Liver (tissue), 10 donors: ENCODE measurements at places on chromosomes 7 and 10. TPM values are rescaled to one million over a fixed set of nuclear protein-coding genes. Genes with fewer than 3 reads are reported as not detected.
A peak's percentile ranks its signal among the peaks of the same experiment; 100 is the strongest.

DNA sequence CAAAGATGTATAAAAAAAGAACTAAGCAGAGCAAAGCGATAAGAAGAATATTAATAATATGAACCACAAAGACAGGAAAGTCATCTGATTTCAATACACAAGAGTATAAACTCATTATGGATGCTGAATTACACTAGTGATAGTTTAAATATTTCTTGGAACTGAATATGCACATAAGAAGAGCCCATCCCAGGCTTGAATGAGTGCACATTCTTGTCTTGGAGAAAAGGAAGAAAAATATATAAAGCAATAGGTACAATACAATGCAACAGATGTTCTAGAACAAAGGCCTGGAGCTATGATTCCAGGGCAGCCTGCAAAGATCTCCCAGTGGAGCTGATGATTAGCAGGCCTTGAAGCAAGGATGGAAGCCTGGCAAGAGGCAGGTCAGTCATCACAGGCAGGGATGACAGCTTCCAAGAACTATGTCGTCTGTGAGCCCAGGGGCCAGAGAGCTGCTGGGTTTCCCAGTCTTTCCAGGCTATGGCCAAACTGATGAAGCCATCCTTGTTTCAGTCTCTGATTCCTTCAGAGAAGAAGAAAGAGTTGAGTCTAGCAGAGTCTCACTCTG is 277.6 kb downstream of the KCNMA1 start:
- H3K27ac ChIP-seq, result no peak overlapping the region
- no peaks in the 10 kb centered on the region for H3K36me3 ChIP-seq
- H3K4me3 ChIP-seq, result no peak overlapping the region
- H3K27me3 ChIP-seq, result no peaks in the 10 kb centered on the region

GRCh38 chr10:3803927-3804741 is 19.1 kb upstream of the KLF6 start:
- H3K4me1 ChIP-seq, result peaks cover 5% of the 10 kb centered on the region
- no peaks in the 10 kb centered on the region for H3K36me3 ChIP-seq
- DNase-seq, result no peak
- peak overlapping the region; percentile 80 for H3K27ac ChIP-seq
- H3K27me3 ChIP-seq, result no peaks in the 10 kb centered on the region

DNA sequence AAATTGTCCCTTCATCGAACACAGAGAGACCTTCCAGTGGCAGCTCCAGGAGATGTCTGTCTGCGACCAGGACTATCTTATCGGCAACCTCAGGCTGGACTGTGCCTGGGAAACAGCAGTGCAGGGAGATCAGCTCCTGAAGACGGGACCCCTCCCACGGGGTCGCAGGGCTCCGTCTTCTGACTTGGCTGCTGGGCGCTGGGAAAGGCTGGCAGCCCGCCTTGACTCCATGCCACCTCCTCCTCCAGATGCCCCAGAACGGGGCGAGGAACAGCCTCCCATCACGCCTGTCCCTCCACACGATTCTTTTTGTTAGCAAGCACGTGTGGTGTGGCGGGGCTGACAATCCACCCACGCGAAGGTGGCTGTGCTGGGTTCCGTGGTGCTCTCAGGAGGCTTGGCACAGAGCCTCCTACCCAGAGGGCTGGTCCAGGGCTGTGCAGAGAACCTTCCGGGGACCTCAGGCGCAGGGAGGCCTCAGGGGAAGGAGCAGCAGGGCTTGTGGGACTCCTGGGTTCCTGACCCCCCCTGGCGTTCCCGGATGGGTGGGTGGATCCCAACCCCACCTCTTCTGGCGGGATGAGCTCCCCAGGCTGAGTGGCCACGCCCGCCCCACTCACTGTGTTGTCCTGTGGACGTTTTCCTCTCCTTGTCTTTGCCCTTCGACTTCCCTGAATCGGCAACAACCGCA is 47.6 kb upstream of the NKX6-2 start:
- DNase-seq, result peak; percentile 16
- H3K27ac ChIP-seq, result no peak overlapping the region
- H3K4me3 ChIP-seq, result no peak overlapping the region
- H3K36me3 ChIP-seq, result no peaks in the 10 kb centered on the region

Gene FRAT2
- 14.4 TPM for total RNA-seq

DNA sequence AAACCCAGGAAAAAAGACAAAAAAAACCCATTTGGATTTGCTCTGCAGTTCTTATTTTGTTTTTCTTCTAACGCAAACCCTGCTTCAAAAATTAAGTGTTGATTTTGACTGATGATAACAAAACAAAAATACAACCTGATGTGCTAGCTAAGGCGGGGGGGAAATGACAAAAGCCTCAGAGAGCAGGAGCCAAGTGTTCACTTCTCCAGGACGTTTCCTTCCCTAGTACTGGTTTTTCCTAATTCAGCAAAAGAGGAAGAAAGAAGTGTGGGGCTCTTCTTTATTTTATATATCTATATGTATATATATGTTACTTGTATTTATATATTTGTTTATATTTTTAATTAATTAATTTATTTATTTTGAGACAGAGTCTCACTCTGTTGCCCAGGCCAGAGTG is 28.0 kb downstream of the SNX10 start:
- no peaks in the 10 kb centered on the region for H3K36me3 ChIP-seq
- no peaks in the 10 kb centered on the region for H3K27me3 ChIP-seq
- DNase-seq, result no peak
- H3K27ac ChIP-seq, result no peak overlapping the region

DNA sequence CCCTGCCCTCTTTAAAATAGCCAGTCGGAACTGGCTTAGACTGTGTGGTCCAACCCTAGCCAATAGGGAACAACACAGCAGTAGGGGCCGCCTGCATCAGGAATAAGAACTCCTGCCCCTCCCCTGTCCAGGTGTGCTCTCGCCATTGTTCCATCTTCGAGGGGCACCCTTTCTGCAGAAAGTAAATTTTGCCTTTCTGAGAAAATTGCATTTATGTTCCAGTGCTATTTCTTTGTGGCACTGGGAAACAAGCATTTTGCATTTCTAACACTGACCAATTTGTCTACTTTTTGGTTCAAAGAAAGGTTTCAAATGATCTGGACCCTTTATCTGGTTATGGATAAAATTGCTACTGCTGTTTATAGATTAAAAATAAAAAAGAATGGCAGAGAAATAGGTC is 90.2 kb upstream of the AGBL3 start:
- no peak for DNase-seq
- peaks cover 10% of the 10 kb centered on the region for H3K4me1 ChIP-seq
- no peaks in the 10 kb centered on the region for H3K36me3 ChIP-seq
- no peak overlapping the region for H3K4me3 ChIP-seq
- no peak overlapping the region for H3K27ac ChIP-seq
- no peaks in the 10 kb centered on the region for H3K27me3 ChIP-seq
